Endothelial cell of umbilical vein (primary cell): ENCODE measurements at places on chromosomes 11 and 22. TPM values are rescaled to one million over a fixed set of nuclear protein-coding genes. Genes with fewer than 3 reads are reported as not detected.

PRG2 gene
- 0.42 and 0.55 TPM in 2 replicates for total RNA-seq

PIH1D2 gene
- 1.3 and 1.8 TPM in 2 replicates for total RNA-seq

ROBO4 gene
- total RNA-seq = 464 and 474 TPM in 2 replicates

APOL4 gene
- total RNA-seq = 0.97 and 2.6 TPM in 2 replicates
